ENCODE measurements at places on chromosomes 2 and 18. TPM values are rescaled to one million over a fixed set of nuclear protein-coding genes. Genes with fewer than 3 reads are reported as not detected.

DNA sequence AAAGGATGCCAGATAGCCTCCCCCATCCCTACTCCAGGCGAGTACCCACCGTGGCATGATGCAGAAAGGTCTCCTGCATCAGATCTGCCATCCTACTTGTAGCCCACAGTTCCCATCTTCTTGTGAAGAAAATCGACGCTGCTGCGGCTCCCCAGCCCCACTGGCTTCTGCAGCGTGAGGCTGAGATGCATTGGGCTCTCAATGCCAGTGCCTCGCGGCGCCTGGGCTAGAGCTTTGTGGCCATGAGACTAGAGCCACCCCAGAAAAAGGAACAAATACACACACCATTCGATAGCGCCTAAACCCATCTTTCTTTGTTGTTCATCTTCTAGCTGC is 2.8 kb downstream of the NOL4 start:
- peak; percentile 77 for DNase-seq

- DNase-seq = no peak
Observed at GRCh38 chr18:78685250-78685979, 294.2 kb upstream of the SALL3 start.

TRABD2A gene
- 1.0 TPM for total RNA-seq

- DNase-seq = no peak
Observed at GRCh38 chr2:127581050-127581345, 45.5 kb downstream of the MYO7B start.

HOXD13 gene
- not detected for total RNA-seq

IL36G gene
- not detected for total RNA-seq

DNA sequence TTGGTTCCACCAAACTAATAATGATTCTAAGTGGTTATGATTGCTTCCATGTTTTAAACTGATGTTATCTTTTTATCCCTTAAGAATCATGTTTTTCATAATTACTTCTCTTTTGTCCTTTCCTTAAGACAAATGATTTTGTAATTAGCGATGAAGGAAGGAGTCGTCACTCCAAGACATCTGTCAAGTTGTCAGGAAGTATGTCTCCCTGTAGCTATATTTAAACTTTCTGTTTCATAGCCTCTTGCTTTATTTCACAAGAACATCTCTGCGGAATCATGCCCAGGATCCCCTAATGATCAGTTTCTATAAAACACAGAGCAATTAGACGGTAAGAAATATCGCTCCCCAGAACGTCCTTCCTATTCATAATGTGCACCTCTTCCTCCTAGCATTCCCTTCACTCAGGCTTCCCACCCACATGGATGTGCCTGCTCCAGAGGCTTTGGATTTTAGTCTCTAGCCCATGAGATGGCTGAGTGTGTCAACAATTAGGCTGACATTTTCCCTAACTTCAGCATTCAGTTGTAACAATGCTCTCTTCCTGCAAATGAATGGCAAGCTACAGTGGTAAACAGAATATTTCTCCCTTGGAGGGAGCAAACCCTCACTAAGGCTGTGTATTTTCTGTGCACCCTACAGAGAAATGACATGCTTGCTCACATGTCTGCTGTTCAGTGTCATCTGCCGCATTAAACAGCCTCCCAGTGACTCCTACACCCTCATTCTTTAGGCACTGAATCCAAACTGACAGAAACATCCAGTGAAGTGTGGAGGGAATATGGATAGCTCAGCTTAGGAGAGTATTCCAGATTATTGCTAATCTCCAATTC is 879.6 kb upstream of the CELF4 start:
- no peak for DNase-seq

CHST9 gene
- not detected for total RNA-seq

- no peak for DNase-seq
Observed at GRCh38 chr18:42883169-42883568, 232.3 kb downstream of the RIT2 start.
